ENCODE measurements at places on chromosomes 6 and 20.

DNA sequence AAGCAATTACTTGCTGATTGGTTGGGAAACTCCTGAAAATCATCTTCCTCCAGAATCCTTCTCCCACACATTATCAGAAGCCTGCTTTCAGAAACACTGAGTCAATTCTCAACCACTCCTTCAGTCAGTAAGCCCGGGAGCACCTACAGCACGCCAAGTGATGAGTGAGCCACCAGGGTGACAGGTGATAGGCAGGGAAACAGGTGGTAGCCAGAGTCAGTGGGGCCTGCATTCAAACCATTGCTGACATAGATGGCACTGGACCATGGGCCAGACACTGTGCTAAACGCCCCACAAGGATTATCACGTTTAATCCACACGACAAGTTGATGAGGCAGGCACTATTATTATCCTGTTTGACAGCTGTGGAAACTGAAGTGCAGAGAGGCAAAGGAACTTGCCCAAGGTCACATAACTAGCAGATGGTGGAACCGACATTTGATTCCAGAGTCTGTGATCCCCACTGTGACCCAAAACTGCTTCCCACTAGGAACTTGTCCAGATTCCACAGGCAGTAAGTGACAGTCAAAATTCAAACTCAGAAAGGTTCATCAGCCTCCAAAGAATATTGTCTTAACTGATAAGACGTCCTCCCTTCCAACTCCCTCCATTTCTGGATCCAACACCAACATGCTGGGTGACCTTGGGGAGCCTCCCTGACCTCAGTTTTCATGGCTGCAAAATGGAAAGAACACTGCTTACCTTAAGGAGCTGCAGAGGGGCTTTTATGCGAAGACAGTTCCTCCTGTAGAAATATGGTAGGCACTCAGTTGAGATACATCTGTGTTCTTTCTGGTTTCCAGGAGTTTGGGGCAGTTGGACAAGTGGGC is 23.9 kb upstream of the TOP1 start:
- no peak for DNase-seq

- DNase-seq = no peak
These were observed 183.1 kb downstream of the NFATC2 start for GRCh38 chr20:51359401-51359800.

DNA sequence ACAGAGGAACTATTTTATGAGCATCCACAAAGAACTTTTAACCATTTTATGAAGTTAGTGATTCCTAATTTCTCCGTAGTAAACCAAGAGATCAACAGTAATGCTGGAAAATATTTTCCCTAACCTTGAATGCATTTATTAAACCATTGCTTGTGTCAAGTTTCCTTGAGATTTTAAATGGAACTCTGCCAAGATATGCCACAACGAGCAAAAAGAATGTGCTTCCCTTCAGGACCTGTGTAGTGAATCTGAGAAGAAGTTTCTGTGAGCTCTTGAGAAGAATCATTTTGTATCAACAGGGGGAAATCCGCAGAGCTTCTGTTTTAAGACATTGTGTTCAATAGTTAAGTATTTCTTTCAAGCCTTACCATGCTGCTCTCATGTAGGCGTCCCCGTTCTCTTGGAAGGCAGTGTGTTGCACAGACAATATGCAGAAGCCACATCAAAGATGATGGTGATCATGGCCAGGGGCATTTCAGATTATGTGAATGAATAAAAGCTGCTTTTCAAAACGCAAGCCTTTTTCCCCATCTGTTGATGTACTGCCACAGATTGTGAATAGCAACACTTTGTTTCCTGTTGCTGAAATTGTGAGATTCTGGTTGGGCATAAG is 439.8 kb downstream of the BMP2 start:
- DNase-seq = no peak

- no peak for DNase-seq
These were observed 235.2 kb upstream of the EPHA7 start for GRCh38 chr6:93654548-93654947.

DNA sequence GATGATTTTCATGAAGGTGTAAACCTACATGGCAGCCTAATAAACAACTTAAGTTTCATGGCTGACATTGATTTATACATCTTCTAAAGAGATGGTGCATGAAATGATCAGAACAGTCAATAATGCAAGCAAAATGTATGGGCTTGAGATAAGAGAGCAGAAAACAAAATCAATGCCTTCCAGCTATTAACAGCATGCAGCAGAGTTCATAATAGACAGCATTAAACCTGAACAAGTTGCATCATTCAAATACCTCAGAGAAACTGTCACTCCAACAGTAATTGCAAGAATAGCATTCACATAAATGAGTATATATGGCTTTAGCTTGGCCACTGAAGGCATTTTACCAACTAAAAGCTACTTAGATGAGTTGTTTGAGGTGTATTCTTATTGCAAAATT is 319.6 kb upstream of the ARID1B start:
- no peak for DNase-seq

- no peak for DNase-seq
These were observed 228.8 kb downstream of the HACE1 start for GRCh38 chr6:104630955-104631354.

- no peak for DNase-seq
These were observed 60.5 kb upstream of the PRDM1 start for GRCh38 chr6:106025655-106026054.

DNA sequence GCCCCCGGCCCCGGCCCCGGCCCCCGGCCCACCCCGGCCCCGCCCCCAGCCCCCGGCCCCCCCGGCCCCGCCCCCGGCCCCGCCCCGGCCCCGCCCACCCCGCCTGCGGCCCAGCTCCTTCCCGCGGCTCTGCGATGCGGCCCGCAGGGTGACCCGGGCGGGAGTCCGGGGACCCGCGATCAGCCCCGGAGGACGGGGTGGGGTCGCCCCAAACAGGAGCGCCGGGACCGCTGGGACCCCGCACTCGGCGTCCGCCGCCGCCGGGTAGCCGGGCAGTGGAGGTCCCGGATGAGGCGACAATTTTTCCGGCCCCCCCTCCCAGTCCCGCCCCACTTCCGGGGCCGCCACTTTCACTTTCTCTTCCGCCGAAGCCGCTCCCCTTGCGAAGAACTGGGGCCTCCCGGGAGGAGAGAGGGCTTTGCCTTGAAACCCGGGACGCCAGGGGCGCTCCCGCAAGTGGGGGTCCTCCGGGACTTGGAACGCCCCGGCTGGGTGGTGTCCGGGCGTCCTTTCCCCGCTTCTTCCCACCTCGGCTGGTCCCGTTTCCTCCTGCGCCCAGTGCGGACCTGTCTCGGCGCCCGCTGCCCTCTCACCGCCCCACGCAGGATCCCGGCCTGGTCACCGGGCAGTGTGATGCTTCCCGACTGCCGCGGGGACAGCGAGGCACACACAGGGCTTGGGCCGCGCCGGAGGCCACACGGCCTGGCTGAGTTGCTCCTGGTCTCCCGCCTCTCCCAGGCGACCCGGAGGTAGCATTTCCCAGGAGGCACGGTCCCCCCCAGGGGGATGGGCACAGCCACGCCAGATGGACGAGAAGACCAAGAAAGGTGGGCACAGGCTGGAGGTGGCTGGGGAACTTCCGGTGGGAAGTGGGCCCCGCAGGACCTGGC is at the start of gene RBCK1:
Gene RBCK1 (plus strand): TSS at position 347 of the 890 bp plus-strand sequence. CDS start 459 bp downstream, at position 806.
- DNase-seq = peak; percentile 89

DNA sequence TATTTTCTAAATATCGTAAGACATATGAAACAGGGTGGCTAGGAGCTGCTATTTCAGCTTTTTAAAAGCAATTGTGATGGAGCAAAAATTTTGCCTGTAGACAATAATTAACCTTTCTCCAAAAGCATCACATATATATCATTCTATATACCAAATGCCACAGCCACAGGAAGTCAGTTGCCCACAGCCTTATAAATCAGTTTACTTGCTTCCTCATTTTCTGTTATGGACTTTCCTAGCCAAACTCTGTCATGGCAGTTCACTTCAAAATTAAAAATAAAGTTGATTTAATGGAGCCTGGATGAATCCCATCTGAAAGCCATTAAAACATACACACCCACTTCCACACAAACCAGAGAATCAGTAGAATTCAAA is 93.4 kb upstream of the NHSL1 start:
- peak; percentile 72 for DNase-seq

GRCh38 chr6:21740376-21741124 is 147.0 kb downstream of the SOX4 start:
- DNase-seq = no peak

DNA sequence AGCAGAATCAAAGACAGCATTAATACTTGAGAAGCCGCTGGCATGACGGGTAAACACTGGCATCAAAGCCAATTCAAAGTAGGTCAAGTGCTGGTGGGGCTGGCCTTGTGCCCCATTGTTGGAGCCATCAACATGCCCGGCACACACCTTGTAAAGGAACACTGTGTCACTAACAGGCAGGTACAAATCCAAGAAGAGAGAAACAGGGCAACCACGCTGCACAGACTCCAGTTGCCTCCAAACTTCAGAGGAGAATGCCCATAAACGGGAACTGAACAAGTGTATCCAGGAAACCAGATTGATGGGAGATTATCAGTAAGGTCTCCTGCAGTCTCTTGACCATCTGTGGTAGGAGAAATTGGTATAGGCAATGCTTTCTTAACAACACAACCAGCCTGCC is 127.0 kb upstream of the STXBP5 start:
- DNase-seq = no peak

- DNase-seq = no peak
These were observed 30.4 kb upstream of the PI16 start for GRCh38 chr6:36924131-36924530.

- DNase-seq = peak; percentile 73
These were observed 21.1 kb upstream of the EDN1 start for GRCh38 chr6:12269110-12269509.

DNA sequence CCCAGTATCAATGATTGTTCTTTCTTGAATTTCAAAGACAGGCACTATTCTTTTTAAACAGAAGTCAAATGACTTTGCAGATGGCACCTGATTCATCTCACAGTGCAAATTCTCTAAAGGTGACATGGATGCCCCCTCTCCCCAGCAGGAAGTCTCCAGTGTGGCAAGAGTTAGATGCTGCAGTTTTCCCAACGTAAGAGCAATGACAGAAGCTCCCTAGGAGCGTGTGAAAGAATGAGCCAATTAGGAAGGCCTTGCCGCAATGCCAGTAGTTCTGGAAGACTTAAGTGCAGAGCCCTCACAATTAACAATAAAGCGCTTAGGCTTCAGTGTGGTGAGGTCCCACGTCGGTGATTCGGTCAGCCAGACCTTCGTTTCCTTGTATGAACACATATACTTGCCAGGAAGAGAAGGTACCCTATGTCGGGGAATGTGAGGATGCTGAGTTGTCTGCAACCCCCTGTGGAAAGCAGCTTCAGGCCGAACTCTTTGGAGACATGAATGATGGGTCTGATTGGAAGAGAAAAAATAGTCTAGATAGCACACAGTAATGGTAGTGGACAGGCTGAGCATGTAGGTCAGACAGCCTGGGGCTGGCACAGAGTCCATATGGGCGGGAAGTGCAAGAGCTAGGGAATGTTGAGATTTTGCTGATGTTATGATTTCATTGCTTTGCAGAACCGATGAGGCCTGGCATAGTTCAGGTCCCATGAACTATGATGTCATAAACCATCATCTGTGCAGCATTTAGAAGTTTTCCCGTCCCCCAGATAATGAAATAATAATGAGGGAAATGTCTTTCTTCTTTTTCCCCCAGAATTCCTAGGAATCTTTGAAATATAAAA is 132.6 kb downstream of the PHACTR1 start:
- no peak for DNase-seq

GRCh38 chr6:95636552-95637431 is 59.5 kb downstream of the MANEA start:
- no peak for DNase-seq

- DNase-seq = no peak
These were observed 9.6 kb upstream of the NRM start for GRCh38 chr6:30700340-30700739.

DNA sequence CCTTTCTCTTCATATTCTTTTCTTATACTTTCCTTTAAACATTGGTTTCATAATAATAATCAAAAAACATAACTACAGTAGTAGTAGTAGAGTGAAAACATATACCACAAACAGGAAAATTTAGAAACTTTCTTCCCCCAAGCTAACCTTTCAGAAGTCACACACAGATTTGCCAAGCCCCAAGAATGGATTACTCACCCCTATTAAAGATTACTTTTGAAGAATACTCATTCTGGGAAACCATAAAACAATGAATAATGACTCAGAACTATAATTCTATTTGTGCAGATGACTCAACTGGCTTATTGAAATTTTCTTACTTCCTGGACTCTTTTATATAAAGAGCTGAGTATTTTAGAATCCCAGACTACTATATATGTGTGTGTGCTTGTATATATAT is 119.4 kb upstream of the GJE1 start:
- DNase-seq = no peak

- DNase-seq = no peak
These were observed 43.1 kb downstream of the E2F3 start for GRCh38 chr6:20444786-20445271.

Data from NB4 (cell line).